ENCODE measurements at places on chromosomes 16 and 17. TPM values are rescaled to one million over a fixed set of nuclear protein-coding genes. Genes with fewer than 3 reads are reported as not detected.

- DNase-seq = no peak
These were observed 85.9 kb downstream of the TMEM132E start for GRCh38 chr17:34665150-34665806.

GRCh38 chr17:1713878-1714426 is 3.8 kb upstream of the TLCD2 start:
- DNase-seq = no peak

- DNase-seq = no peak
These were observed 117.4 kb downstream of the PHKB start for GRCh38 chr16:47578573-47578972.

GRCh38 chr16:25126820-25127232 is 15.3 kb downstream of the LCMT1 start:
- no peak for DNase-seq

GRCh38 chr16:64478252-64478906 is 643.5 kb downstream of the CDH11 start:
- DNase-seq = no peak

- DNase-seq = no peak
These were observed 36.9 kb upstream of the C17orf78 start for GRCh38 chr17:37338847-37339246.

The SLFN12 gene
- polyA plus RNA-seq = 6.2 TPM

All from spleen (tissue), 13 donors.